ENCODE measurements at places on chromosomes 12 and 14.

- peak overlapping the region; percentile 0 for H3K27ac ChIP-seq
- H3K4me1 ChIP-seq, result no peaks in the 10 kb centered on the region
- H3K36me3 ChIP-seq, result no peaks in the 10 kb centered on the region
- H3K4me3 ChIP-seq, result no peak overlapping the region
Observed at GRCh38 chr14:53619691-53620231, 336.9 kb downstream of the BMP4 start.

DNA sequence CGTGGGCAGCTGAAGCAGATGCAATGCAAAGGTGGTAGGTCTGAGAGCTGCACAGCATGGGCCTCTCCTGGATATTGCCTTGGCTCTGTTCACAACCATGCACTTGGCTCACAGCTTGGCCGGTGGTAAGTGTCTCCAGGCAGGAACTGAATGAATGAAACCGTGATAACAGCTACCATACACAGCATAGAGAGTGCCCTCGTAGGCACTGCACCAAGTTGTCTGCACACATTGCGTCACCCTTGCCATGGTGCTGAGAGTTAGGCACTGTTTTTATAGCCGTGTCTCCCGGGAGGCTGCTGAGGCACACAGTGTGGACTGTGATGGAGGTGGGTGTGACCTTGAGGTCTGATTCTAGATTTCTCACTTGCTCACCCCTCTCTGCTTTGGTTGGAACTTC, 157.6 kb upstream of the VASH1 start:
- H3K27ac ChIP-seq, result no peak overlapping the region
- H3K36me3 ChIP-seq, result no peaks in the 10 kb centered on the region
- H3K4me1 ChIP-seq, result no peaks in the 10 kb centered on the region
- H3K4me3 ChIP-seq, result no peak overlapping the region

GRCh38 chr12:101671157-101671791, 26.2 kb upstream of the CHPT1 start:
- no peak overlapping the region for H3K4me3 ChIP-seq
- H3K27me3 ChIP-seq, result no peaks in the 10 kb centered on the region
- H3K4me1 ChIP-seq, result peaks cover 1% of the 10 kb centered on the region
- no peaks in the 10 kb centered on the region for H3K36me3 ChIP-seq
- DNase-seq, result peak; percentile 31

GRCh38 chr14:74265301-74265965, 26.2 kb downstream of the VSX2 start:
- H3K27ac ChIP-seq, result no peak overlapping the region
- DNase-seq, result peak; percentile 16
- no peaks in the 10 kb centered on the region for H3K36me3 ChIP-seq
- no peaks in the 10 kb centered on the region for H3K4me1 ChIP-seq

- no peaks in the 10 kb centered on the region for H3K4me1 ChIP-seq
- no peak overlapping the region for H3K27ac ChIP-seq
- no peaks in the 10 kb centered on the region for H3K36me3 ChIP-seq
- H3K4me3 ChIP-seq, result no peak overlapping the region
Observed at GRCh38 chr14:76931631-76932402, 96.7 kb downstream of the IRF2BPL start.

GRCh38 chr12:5008661-5009060, 35.0 kb upstream of the KCNA5 start:
- peaks cover 2% of the 10 kb centered on the region for H3K27me3 ChIP-seq
- no peak overlapping the region for H3K4me3 ChIP-seq
- no peaks in the 10 kb centered on the region for H3K4me1 ChIP-seq
- DNase-seq, result no peak

GRCh38 chr12:111993292-111994150, 19.4 kb downstream of the TMEM116 start:
- DNase-seq, result no peak
- no peaks in the 10 kb centered on the region for H3K36me3 ChIP-seq
- no peaks in the 10 kb centered on the region for H3K4me1 ChIP-seq
- no peak overlapping the region for H3K4me3 ChIP-seq
- peak overlapping the region; percentile 37 for H3K27ac ChIP-seq
- no peaks in the 10 kb centered on the region for H3K27me3 ChIP-seq

GRCh38 chr14:104786091-104786586, 9.4 kb downstream of the AKT1 start:
- H3K27me3 ChIP-seq, result no peaks in the 10 kb centered on the region
- peaks cover under 1% of the 10 kb centered on the region for H3K36me3 ChIP-seq
- DNase-seq, result no peak
- no peak overlapping the region for H3K4me3 ChIP-seq

GRCh38 chr12:90504806-90505205, 450.2 kb downstream of the CCER1 start:
- H3K27me3 ChIP-seq, result no peaks in the 10 kb centered on the region
- H3K27ac ChIP-seq, result no peak overlapping the region
- no peak overlapping the region for H3K4me3 ChIP-seq
- no peak for DNase-seq
- H3K4me1 ChIP-seq, result no peaks in the 10 kb centered on the region

GRCh38 chr14:37406095-37406494, 189.0 kb downstream of the FOXA1 start:
- no peak overlapping the region for H3K4me3 ChIP-seq
- H3K4me1 ChIP-seq, result peaks cover 3% of the 10 kb centered on the region
- H3K36me3 ChIP-seq, result no peaks in the 10 kb centered on the region
- no peak for DNase-seq
- H3K27ac ChIP-seq, result no peak overlapping the region

DNA sequence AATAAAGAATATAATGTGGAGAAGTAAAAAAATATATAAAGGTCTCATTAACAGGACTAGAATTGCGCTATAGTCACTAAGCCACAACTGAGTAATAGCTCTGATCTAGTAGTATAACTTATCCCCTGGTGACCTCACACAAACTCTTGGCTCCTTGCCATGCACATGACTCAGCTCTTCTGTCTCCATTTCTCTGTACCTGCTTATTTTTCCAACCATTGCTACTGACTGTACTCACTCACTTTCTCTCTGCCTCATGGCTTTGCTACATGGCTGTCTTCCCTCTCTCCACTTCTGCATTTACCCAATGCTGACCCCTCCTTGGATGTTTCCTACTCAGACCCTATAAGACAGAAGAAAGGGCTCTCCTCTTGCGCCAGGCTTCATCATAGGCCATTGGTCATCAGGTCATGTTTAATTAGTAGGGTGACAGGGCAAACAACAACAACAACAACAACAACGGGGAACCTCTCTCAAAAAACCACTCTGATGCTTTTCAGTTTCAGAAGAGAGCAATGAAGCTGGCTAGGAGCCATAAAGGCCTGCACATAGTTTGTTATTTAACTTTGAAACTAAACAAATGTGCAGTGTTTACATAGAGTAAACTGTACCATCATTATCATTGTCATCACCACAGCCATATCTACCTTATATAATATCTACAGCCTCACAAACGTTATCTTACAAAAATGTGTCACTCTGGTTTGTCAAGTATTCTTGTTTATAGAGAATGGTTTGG, 25.6 kb upstream of the KRAS start:
- no peaks in the 10 kb centered on the region for H3K36me3 ChIP-seq
- peaks cover 5% of the 10 kb centered on the region for H3K4me1 ChIP-seq
- no peaks in the 10 kb centered on the region for H3K27me3 ChIP-seq
- DNase-seq, result peak; percentile 87

- H3K27me3 ChIP-seq, result no peaks in the 10 kb centered on the region
- H3K36me3 ChIP-seq, result no peaks in the 10 kb centered on the region
- no peak overlapping the region for H3K27ac ChIP-seq
- DNase-seq, result no peak
- no peak overlapping the region for H3K4me3 ChIP-seq
Observed at GRCh38 chr14:105689722-105690121, 163.3 kb downstream of the TMEM121 start.

DNA sequence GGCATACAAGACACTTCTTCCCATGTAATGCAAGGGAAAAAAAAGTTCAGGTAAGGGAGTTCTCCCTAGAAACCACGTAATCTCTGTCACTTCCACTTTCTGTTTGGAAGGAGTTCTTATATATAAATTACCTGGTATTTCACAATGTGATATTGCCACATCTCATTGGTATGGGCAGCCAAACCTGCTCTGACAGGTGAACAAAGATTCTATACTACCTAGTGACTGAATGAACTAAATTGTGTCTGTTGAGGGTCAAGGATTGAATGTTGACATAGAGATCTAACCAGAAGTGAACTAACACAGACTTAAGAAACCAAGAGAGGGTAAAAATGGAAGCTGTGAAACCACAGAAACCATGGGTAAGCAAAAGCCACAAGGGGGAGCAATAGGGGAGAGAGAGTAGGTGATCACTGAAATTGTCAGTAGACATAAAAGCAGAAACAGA, 161.3 kb downstream of the RPL10L start:
- no peaks in the 10 kb centered on the region for H3K27me3 ChIP-seq
- peak overlapping the region; percentile 76 for H3K27ac ChIP-seq
- DNase-seq, result peak; percentile 91
- no peaks in the 10 kb centered on the region for H3K36me3 ChIP-seq
- no peak overlapping the region for H3K4me3 ChIP-seq
- no peaks in the 10 kb centered on the region for H3K4me1 ChIP-seq

DNA sequence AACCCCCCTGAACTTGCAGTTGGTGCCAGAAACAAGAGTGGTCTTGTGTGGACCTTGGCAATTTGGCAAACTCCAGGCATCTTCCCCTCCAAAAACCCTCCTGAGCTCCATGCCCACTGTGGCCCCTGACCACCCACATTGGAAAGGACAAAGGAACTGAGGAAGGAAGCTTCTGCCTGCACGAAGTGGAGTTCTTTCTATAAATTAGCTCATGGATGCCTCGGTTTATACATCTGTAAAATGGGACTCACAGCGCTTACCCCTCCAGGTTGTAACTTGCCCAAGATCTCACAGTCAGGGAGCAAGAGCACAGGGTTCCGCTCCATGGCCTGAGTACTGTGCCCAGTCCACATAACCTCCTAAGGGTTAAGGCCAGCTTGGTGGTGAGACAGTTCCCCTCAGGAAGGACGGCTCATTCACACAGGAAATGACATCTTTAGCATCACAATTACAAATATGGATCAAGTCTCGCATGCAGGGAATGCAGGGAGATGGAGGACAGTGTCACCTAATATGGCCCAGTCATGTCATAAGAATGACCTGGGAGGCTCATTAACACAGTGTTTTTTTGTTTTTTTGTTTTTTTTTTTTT, 66.6 kb downstream of the CLMN start:
- H3K27ac ChIP-seq, result no peak overlapping the region
- no peak overlapping the region for H3K4me3 ChIP-seq
- DNase-seq, result no peak
- no peaks in the 10 kb centered on the region for H3K36me3 ChIP-seq
- no peaks in the 10 kb centered on the region for H3K27me3 ChIP-seq
- H3K4me1 ChIP-seq, result peaks cover 3% of the 10 kb centered on the region

DNA sequence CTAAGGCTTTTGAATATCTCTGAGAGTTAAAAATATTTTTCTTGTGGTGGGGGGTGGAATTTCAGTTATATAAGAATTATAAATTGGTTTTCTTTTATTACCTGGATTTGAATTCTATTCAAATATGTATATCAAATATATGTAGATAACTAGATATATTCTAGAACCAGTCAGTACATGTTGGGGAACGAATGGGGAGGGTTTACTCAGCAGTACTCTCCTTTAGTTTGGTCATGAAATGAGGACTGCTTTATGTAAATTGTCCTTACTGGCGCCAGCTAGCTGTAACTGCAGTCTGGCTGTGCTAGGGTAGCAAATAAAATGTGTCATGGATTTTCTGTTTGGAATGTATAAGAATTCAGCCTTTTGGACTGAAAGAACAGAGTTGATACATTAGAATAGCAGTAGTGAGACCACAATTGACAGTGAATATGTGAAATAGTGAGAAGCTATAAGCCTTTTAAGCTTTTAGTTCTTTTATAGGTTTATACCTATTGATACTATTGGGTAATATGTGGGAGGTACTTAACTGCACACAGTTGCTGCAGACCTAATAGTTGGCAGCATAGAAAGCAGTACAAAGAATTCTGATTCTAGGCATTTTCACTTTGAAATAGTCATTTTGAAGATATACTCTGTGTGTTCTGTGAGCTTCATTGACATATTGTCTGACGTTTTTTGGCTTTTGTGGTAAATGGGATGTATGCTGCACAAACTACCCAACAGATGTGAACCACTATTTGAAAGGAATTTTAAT, 29.0 kb downstream of the ATF7IP start:
- peak; percentile 86 for DNase-seq
- H3K27me3 ChIP-seq, result no peaks in the 10 kb centered on the region
- H3K4me3 ChIP-seq, result no peak overlapping the region
- H3K4me1 ChIP-seq, result no peaks in the 10 kb centered on the region

- H3K27ac ChIP-seq, result no peak overlapping the region
- H3K36me3 ChIP-seq, result no peaks in the 10 kb centered on the region
- peaks cover 15% of the 10 kb centered on the region for H3K4me1 ChIP-seq
- DNase-seq, result no peak
Observed at GRCh38 chr14:55450124-55450523, 9.7 kb upstream of the TBPL2 start.

DNA sequence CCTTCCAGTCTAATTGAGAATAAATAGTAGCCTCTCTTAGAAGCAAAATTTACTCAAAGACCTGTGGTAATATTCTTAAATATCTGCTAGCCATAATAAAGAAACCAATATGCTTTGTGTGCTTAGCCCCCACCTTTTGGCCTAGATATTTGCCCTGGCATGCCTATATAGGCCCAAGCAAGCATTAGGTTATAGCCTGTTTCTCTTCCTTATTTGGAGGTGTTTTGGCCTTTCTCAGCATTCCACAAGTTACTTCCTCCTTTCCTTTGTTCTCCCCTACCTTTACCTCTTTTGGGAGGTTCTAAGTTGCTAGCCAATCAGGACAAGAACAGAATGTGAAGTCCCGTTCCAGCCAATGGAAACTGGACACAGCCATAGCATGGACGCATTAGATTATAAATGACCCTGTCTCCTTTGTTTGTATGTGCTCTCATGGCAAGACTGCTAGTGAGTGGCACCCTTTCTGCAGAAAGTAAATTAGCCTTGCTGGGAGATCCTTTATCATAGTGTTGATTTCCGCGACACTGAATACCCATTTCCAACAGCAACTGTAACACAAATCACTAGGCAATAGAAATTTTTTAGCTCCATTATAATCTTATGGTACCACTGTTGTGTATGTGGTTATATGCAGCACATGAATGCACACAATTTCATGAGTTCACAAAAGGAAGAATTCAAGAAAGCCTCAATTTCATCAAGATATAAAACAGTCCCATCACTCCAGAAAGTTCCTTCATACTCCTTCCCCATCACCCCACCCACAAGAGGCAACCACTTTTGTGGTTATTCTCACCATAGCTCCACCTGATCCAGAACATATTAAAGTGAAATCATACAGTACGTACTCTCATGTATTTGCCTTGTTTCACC, 37.6 kb downstream of the CEP83 start:
- H3K36me3 ChIP-seq, result peaks cover 6% of the 10 kb centered on the region
- DNase-seq, result no peak
- no peak overlapping the region for H3K4me3 ChIP-seq
- no peak overlapping the region for H3K27ac ChIP-seq
- no peaks in the 10 kb centered on the region for H3K27me3 ChIP-seq
- no peaks in the 10 kb centered on the region for H3K4me1 ChIP-seq

DNA sequence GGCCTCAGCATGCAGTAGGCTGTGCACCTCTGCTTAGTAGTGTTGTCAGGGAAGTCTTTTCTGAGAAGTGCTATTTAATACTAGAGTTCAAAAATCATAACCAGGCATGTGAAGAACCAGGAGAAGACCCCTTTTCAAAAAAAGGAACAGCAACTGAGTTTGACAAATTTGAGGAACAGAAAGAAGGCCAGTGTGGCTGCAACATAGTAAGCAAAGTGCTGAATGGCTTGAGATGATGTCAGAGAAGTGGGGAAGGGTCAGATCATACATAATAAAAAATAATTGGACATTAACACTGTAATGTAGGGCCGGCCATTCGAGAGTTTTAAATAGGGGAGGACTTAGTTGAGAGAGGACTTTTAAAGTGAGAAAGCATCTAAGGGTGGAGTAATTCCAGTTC, 11.1 kb upstream of the CNTN1 start:
- H3K36me3 ChIP-seq, result no peaks in the 10 kb centered on the region
- H3K4me1 ChIP-seq, result no peaks in the 10 kb centered on the region
- H3K27me3 ChIP-seq, result no peaks in the 10 kb centered on the region

All from small intestine (tissue), 16 donors.